MCF 10A (cell line): ENCODE measurements at places on chromosomes 16 and 17. TPM values are rescaled to one million over a fixed set of nuclear protein-coding genes. Genes with fewer than 3 reads are reported as not detected.

GRCh38 chr17:41553176-41553575, 18.7 kb downstream of the KRT9 start:
- H3K27me3 ChIP-seq, result no peaks in the 10 kb centered on the region
- H3K4me3 ChIP-seq, result no peak overlapping the region
- peaks cover 30% of the 10 kb centered on the region for H3K4me1 ChIP-seq
- H3K27ac ChIP-seq, result no peak overlapping the region
- peaks cover 4% of the 10 kb centered on the region for H3K36me3 ChIP-seq

DNA sequence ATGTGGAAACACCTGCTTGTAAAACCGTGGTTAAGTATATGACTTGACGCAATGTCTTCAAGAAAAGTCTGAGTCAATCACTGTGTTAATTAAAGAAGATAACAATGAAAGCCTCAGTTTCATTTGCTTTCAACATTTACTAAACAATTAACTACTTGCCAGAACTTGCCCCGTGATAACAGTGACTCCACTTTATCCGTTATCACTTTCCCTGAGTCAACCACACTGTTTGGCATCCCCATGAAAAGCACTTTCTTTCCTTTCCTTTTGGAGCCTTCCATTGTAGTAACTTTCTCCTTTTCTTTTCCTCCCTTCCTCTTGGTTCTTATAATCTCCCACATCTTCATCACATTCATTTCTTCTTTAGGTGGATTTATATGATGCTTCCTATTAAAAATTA, 435.1 kb upstream of the GOT2 start:
- H3K27ac ChIP-seq, result no peak overlapping the region
- peaks cover 80% of the 10 kb centered on the region for H3K27me3 ChIP-seq

Gene TVP23C
- total RNA-seq, result 26.7 and 39.8 TPM in 2 replicates

DNA sequence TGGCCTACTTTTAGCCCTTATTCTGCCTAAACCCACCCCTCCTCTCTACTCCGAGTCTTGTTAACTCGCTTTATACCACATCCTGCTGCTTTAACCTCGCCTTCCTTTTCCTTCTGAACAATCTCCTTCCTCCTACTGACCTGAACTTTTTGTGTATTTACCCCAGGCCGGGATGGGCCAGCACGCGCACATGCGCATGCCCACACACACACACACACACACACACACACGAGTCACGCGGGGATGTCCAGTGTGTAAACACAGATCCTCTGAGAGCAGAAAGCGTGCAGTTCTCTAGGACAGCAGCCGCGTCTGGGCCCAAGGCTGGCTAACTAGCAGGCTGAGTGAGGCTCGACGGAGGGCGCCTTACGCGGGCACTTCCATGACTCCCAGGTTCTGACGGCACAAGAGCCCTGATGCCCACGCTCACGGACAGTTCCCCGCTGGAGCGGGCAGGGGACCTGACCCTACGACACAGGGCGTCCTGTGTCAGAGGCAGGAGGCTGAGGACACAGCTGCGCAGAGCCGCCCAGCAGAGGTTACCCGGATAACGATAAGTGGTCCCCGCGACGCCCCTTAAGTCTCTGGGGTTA, 610 bp downstream of the PIK3R5 start:
- H3K27ac ChIP-seq, result no peak overlapping the region
- no peak for DNase-seq
- no peaks in the 10 kb centered on the region for H3K36me3 ChIP-seq

- H3K4me3 ChIP-seq, result no peak overlapping the region
- no peaks in the 10 kb centered on the region for H3K36me3 ChIP-seq
- H3K27me3 ChIP-seq, result peaks cover under 1% of the 10 kb centered on the region
- peak; percentile 70 for DNase-seq
- peaks cover 34% of the 10 kb centered on the region for H3K4me1 ChIP-seq
- no peak overlapping the region for H3K27ac ChIP-seq
These were observed 15.0 kb downstream of the C17orf100 start for GRCh38 chr17:6666557-6666956.

Gene MYL11
- total RNA-seq, result 1.2 and 1.6 TPM in 2 replicates

Gene PTX4
- total RNA-seq, result not detected in 2 replicates

GRCh38 chr17:58308985-58309917, 19.3 kb downstream of the TSPOAP1 start:
- H3K4me1 ChIP-seq, result no peaks in the 10 kb centered on the region
- H3K27ac ChIP-seq, result no peak overlapping the region
- no peak for DNase-seq
- no peaks in the 10 kb centered on the region for H3K36me3 ChIP-seq

DNA sequence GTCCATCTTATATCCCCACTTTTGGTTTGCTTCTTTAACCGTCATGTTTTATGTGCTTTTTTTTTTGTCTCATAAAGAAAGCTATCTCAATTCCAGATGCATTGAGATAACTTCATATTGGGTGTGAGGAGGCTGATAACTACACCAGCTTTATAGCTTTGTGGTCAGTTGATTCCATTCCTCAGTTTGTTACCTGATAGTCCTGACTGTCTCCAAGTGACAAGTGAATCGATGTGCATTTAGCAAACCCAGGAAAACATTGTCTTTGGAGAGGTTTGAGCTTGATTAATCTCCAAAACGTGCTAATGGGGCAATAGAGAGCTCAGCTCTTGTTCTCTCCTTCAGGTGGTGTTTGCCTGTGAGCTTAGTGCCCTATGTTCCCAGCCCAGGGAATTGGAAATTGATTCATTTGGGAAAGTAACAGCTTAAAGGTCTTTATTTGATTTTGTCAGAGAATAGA, 22.7 kb downstream of the HS3ST3B1 start:
- DNase-seq, result no peak
- no peaks in the 10 kb centered on the region for H3K36me3 ChIP-seq
- no peaks in the 10 kb centered on the region for H3K27me3 ChIP-seq
- peaks cover 10% of the 10 kb centered on the region for H3K4me1 ChIP-seq
- no peak overlapping the region for H3K4me3 ChIP-seq

DNA sequence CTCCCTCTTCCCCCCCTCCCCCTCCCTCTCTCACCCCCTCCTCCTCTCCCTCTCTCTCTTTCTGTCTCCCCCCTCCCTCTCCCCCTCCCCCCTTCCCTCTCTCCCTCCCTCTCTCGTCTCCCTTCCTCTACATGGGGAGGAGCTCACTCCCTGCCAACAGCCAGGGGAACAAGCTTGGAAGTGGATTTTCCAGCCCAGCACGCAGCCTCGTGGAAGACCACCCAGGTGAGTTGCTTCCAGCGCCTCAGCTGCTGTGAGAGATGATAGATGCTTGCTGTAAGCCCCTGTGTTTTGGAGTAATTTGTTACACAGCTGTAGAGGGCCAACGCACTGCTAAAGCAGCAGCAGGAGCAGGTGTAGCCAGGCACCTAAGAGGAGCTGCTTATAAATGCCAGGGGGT, 20.8 kb downstream of the ACTG1 start:
- H3K36me3 ChIP-seq, result no peaks in the 10 kb centered on the region
- H3K27me3 ChIP-seq, result peaks cover 16% of the 10 kb centered on the region
- no peaks in the 10 kb centered on the region for H3K4me1 ChIP-seq
- no peak overlapping the region for H3K27ac ChIP-seq

GRCh38 chr16:12539185-12539929, 264.3 kb downstream of the CPPED1 start:
- peaks cover 6% of the 10 kb centered on the region for H3K36me3 ChIP-seq
- H3K4me3 ChIP-seq, result no peak overlapping the region
- H3K27me3 ChIP-seq, result no peaks in the 10 kb centered on the region
- peak; percentile 14 for DNase-seq

- H3K4me3 ChIP-seq, result no peak overlapping the region
- peaks cover 63% of the 10 kb centered on the region for H3K36me3 ChIP-seq
- no peaks in the 10 kb centered on the region for H3K27me3 ChIP-seq
- H3K4me1 ChIP-seq, result no peaks in the 10 kb centered on the region
- DNase-seq, result peak; percentile 78
These were observed 14.9 kb downstream of the ELAC2 start for GRCh38 chr17:13002761-13003453.

DNA sequence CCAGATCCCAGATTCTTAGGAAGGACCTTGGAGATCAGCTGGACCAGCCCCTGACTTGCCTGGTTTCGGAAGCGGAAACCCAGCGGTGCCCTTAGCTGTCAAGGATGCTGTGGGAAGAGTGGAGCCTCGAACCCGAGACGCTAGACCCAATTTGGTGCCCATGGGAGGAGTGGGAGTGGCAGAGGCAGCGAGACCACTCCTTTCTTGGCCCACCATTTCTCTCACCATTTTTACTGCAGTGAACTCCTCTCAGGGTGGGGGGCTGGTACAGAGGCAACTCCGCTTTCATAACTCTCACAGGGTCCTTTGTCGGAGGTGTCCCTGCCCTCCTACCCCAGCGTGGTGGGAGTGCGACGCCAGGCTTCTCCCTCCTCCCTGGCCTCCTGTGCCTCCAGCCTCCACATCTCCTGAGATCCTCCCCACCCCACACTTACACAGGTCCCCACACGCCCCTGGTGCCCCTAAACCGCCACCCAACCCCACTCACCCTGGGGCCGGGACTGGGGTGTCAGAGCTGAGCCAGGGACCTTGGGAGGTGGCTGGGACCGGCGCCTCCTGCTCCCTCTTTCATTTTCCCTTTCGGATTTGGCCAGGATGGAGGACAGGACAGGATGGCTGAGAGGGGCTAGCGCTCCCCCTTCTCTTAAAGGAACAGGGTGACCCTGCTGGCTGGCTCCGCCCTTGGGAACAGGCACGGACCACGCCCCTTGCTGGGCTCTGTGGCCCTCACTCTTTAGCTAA, at the start of gene GJD3:
GJD3 (minus strand) TSS at position 617 of the 741 bp plus-strand sequence. CDS start 922 bp downstream, outside the sequence.
- no peak for DNase-seq
- no peaks in the 10 kb centered on the region for H3K27me3 ChIP-seq
- peaks cover 6% of the 10 kb centered on the region for H3K36me3 ChIP-seq
- no peak within 1 kb of the TSS for H3K27ac ChIP-seq
- H3K4me3 ChIP-seq, result peak within 1 kb of the TSS; percentile 69

DNA sequence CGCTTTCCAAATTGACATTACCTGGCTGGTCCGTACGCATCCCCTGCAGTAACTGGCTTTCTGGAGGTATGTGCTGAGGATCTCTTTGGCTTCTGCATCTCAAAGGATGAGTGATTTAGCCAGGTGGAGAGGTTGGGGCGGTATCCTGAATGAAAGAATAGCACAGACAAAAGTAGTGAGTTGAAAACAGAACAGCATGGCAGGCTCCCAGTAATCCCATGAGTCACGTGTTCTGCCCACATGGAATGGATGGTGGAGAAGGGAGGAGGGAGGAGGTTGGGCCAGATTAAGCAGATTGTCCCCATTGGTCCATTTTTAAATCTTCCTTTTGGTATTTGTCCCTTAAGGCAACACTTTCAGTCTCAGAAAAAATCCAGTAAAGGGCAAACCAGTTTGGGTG, 176.0 kb downstream of the WWOX start:
- no peaks in the 10 kb centered on the region for H3K4me1 ChIP-seq
- H3K27ac ChIP-seq, result no peak overlapping the region
- no peak overlapping the region for H3K4me3 ChIP-seq
- no peak for DNase-seq
